Stimulated activated CD4-positive, alpha-beta T cell treated with anti-CD3 and anti-CD28 coated beads, Interleukin-4, amount 100 ng/mL, for 24 hours (primary cell): ENCODE measurements at places on chromosomes 1 and 21.
A peak's percentile ranks its signal among the peaks of the same experiment; 100 is the strongest.

- DNase-seq, result peak; percentile 38
Measured at GRCh38 chr1:226912587-226913176, 27.4 kb upstream of the COQ8A start.

GRCh38 chr1:81156887-81157286 lies 643.8 kb upstream of the ADGRL2 start:
- DNase-seq, result no peak

GRCh38 chr21:36757196-36757595 lies 58.3 kb downstream of the SIM2 start:
- no peak for DNase-seq

DNA sequence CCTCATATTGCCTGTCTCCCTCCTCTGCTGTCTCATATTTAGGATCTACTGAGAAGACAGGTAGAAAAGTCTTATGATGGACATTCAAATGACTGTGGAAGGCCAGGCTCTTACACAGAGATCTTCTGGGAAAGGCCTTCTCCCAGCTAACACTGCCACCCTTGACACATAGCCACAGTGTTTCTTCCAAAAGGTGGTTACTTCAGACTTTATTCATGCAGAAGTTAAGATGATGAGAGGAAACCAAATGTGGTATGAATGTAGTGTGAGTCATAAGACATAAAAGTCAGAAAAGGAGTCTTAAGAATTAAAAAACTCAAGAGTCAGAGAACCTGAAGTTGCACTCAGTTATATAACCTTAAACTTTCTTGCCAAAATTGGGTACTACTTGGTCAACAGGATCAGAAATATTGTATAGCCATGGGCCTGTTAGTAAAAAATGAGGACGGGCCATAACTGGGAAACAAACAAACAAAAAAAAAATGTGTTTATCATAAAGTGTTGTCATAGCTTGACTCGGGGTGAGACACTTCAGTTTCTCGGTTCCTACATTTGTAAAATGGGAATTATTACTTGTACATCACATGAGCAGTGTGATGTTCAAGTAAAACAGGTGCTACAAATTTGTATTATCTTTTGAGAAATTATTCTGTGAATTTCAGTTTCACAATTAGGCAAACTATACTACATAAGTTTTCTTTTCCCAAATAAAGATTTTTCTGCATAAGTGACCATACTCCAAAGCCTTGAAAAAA lies 1.2 kb upstream of the DENND1B start:
- peak; percentile 54 for DNase-seq

- DNase-seq, result no peak
Measured at GRCh38 chr1:237387144-237387505, 345.1 kb downstream of the RYR2 start.

GRCh38 chr1:64505232-64505943 lies 35.5 kb downstream of the CACHD1 start:
- DNase-seq, result peak; percentile 14

DNA sequence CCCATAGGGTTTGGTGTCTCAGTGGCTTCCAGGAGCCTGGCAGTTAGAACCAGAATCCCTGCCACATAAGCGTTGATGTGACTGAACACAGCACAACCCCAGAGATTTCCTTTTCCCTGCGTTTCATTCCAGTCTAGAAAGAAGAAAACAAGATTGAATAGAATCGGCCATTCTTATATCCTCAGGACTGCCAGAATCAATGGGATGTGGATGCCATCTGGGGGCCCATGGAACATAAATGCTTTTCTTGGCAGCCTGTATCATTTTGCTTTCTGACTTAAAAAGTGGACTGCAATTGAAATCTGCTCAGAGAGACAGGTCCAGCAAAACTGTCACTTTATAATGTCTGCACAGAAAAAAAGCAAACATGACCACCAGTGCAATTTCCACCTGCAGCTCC lies 80.3 kb downstream of the DISC1 start:
- no peak for DNase-seq

GRCh38 chr1:169064103-169064502 lies 42.4 kb upstream of the ATP1B1 start:
- DNase-seq, result no peak

DNA sequence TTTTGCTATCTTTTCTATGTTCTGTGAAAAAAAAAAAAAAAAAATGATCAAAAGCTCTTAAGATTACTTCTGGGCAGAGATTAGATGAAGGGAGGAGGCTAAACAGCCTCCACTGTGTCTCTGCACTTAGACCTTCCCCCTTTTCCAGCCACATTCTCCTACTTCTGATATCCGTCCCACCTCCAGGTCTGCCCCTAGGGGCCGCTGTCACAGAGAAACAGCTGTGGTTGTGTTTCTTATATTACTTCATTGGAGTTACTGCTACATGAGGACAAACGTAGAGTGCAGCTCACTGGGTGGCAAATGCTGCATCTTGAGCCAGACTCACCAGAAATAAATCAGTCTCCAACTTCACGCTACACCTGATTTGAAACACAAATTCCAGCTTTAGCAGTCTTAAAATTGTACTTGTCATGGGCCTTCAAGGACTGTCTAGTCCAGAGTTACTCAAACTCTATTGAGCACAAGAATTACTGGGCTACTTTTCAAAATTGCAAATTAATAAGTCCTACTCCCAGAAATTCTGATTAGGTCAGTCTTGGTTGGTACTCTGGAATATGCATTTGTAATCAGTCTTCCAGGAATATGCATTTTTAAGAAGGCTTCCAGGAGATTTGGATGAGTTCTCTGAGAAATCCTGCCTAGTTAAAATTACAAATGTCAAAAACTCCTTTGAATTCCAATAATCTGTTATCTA lies 125.2 kb upstream of the PTBP2 start:
- no peak for DNase-seq

- DNase-seq, result no peak
Measured at GRCh38 chr1:197924516-197925123, 7.4 kb downstream of the LHX9 start.

GRCh38 chr1:94858276-94858675 lies 38.1 kb downstream of the SLC44A3 start:
- no peak for DNase-seq

DNA sequence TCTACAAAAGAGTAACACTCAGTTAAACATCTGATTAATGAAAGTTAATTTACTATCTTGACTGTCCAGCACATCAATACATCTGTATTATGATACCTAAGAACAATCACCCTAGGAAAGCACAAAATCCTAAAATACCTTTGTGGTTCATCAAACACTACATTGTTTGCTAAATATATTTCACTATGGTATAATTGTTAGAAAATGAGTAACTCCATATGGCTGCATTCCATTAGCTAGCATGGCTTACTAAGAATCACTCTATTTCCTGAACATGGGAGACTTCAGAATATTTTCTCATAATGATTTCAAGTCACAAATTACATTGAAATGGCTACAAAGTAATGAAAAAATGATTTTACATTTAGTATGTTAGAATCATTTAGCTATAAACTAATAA lies 12.5 kb downstream of the TRMT1L start:
- no peak for DNase-seq

- no peak for DNase-seq
Measured at GRCh38 chr1:169487133-169487532, 1.4 kb upstream of the SLC19A2 start.

GRCh38 chr1:147541672-147542568 lies 619 bp downstream of the BCL9 start:
- peak; percentile 30 for DNase-seq

DNA sequence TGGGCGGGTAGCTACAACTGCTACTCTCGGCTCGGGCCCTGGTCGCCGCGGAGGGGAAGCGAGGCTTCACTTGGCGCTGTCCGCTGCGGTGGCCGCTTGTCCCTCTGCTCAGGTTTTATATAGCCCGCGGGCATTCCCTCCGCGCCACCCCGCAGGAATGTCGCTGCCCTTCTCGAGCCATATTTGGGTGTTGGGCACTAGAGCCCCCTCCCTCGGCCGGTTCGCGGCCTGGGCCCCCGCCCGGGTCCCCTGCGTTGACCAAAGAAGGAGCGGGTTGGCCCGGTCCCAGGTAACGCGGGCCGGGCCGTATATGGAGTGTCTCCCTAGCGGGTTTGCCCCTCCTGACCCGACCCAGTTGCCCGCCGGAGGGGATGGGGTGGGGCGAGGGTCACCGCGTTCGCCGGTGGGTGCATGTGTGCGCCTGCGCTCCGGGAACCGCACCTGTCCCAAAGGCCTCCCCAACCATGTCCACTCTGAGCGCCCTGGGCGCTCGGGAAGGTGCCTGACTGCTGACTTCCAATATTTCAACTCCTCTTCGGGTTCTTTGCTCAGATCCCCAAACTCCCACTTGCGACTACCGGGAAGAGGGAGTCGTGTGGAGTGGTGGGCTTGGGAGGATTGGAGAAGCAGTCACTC lies at the start of gene ACTA1:
TSS of gene ACTA1 (minus strand) at position 90 of the 636 bp plus-strand sequence. CDS start 979 bp downstream, outside the sequence.
- DNase-seq, result no peak

- DNase-seq, result no peak
Measured at GRCh38 chr1:91913018-91913417, 27.1 kb upstream of the TGFBR3 start.

- no peak for DNase-seq
Measured at GRCh38 chr1:41474490-41475271, 9.8 kb downstream of the EDN2 start.

DNA sequence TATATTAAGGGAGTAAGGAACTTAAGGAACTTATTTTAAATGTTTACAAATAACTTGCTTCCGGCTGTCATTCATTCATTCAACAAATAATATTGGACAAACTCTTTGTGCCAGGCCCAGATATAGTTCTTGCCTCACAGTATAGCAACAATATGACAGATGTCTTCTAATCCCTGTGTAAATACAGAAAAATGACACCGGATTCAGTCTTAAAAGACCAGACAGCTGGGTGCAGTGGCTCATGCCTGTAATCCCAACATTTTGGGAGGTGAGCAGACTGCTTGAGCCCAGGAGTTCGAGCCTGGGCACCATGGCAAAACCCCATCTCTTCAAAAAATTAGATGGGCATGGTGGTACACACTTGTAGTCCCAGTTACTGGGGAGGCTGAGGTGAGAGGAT lies 23.7 kb downstream of the EIF2B3 start:
- no peak for DNase-seq

GRCh38 chr1:234611225-234611846 lies 1.4 kb upstream of the IRF2BP2 start:
- peak; percentile 70 for DNase-seq

GRCh38 chr1:196689001-196689400 lies 37.2 kb downstream of the CFH start:
- no peak for DNase-seq

GRCh38 chr1:21537932-21538630 lies 28.9 kb downstream of the ALPL start:
- DNase-seq, result no peak

GRCh38 chr1:209305221-209305954 lies 278.1 kb upstream of the CAMK1G start:
- no peak for DNase-seq

GRCh38 chr1:160219062-160219929 lies 14.1 kb downstream of the PEA15 start:
- no peak for DNase-seq

DNA sequence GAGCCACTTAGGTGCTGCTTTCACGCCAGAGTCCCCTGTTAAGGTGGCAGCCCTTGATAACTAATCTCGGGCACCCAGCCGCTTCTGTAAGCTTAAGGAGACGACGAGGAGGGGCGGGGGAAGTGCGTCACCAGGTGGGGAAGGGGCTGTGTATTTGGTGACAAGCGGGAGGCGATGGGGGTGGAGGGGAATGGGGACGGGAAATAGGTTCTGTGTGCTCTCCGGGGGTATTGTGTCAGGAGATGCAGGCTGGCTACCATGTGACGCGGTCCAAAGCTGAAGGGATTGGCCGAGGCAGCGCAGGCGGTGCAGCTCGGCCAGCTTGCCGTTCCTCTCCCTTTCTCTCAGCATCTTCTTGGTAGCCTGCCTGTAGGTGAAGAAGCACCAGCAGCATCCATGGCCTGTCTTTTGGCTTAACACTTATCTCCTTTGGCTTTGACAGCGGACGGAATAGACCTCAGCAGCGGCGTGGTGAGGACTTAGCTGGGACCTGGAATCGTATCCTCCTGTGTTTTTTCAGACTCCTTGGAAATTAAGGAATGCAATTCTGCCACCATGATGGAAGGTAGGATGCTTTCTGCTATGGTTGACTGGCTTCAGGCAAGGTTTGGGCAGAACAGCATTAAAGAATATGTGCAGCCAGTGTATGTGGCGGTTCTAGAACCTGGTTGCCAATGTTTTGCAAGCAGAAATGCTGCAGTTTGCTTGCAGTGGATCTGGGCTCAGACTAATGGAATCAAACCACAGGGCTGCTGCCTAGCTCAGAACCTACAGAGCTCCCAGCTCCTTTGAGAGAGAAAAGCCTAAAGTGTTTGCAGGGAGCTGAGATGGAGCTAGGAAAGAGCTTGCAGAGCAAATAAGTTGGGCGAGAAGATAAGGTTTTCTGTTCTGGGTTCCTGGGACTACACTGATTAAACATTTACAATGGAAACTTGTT lies at the start of gene SGIP1:
TSS of gene SGIP1 (plus strand) at position 350 of the 937 bp plus-strand sequence. CDS start at position 556, 206 bp downstream.
- DNase-seq, result no peak

DNA sequence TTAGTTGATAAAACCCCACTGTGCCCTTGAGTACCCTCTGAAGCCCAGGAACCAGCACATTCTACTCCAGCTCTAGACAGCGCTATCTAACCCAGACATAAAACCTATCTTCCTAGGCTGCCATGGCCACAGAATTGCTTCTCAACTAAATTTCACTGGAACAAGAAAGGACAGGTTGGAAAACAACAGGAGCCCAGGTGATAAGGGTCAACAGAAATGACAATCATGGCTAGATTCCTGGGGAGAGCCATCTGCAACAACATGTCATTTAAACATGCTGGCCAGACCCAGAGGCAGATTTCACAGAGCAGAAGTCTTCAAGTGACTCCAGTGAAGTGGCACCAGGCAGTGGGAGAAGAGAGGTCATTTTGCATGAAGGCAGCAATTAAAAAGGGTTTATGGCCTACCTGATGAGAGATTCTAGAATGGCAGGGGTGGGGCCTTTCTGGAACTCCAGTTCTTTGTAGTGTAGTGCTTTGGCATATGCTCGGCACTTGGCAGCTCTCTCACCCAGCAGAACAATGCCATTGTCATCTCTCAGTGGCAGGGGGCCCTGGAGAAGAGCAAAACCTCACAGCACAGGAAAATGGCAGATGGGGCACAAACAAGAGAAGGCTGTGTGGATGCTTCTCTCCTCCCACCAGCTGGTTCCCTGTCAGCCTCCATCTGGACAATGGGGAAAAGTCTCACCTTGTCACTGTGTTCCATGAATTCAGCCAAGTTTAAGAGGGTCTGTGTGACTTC lies 9.9 kb downstream of the ANGPTL7 start:
- no peak for DNase-seq

GRCh38 chr1:112054510-112054909 lies 65.0 kb upstream of the KCND3 start:
- no peak for DNase-seq

DNA sequence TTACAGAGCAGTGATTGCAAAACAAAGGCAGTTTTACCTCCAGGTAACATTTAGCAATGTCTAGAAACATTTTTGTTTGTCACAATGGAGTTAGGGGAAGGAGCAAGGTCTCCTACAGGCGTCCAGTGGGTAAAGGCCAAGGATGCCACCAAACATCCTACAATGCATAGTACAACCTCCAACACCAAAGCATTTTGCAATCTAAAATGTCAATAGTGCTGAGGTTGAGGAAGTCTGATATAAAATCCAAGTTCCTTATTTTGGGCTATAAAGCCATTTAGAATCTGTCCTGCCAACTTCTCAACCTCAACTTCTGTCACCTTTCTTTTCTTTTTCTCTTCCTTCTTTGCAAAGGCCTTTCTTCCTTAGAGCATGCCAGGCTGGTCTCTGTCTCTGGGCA lies 111.2 kb downstream of the FASLG start:
- no peak for DNase-seq
